Cardiac atrium fibroblast (primary cell): ENCODE measurements at places on chromosomes 5 and 9. TPM values are rescaled to one million over a fixed set of nuclear protein-coding genes. Genes with fewer than 3 reads are reported as not detected.

The PTGR1 gene
- 90.4 and 112 TPM in 2 replicates for total RNA-seq

The AQP7 gene
- total RNA-seq = not detected in 2 replicates

The INSL6 gene
- not detected in 2 replicates for total RNA-seq

The TSSK1B gene
- 0.97 TPM in 1 of 2 replicates, not detected in the other for total RNA-seq

The GLRA1 gene
- total RNA-seq = not detected in 2 replicates

The AUH gene
- total RNA-seq = 8.7 and 21.8 TPM in 2 replicates

The SLC4A9 gene
- not detected in 2 replicates for total RNA-seq

The CHSY3 gene
- total RNA-seq = 9.9 and 10.9 TPM in 2 replicates

The RAB24 gene
- 31.3 and 35.7 TPM in 2 replicates for total RNA-seq

The RMRP gene
- 11,420 and 19,025 TPM in 2 replicates for total RNA-seq

The TNIP1 gene
- 61.4 and 100.0 TPM in 2 replicates for total RNA-seq

The DNAI1 gene
- total RNA-seq = not detected in 2 replicates

The NIM1K gene
- 1.1 and 1.6 TPM in 2 replicates for total RNA-seq

The EIF4E1B gene
- not detected in 2 replicates for total RNA-seq

The CD72 gene
- total RNA-seq = 0.32 and 1.3 TPM in 2 replicates

The RARS1 gene
- 144 and 147 TPM in 2 replicates for total RNA-seq

The PDZD2 gene
- total RNA-seq = 1.8 and 2.3 TPM in 2 replicates

The MARCHF3 gene
- total RNA-seq = 9.0 and 29.5 TPM in 2 replicates

The GDF9 gene
- total RNA-seq = not detected in 2 replicates

The GKAP1 gene
- total RNA-seq = 0.65 and 1.3 TPM in 2 replicates

The RGS7BP gene
- 0.36 TPM in 1 of 2 replicates, not detected in the other for total RNA-seq

The GRIA1 gene
- 1.3 TPM in 1 of 2 replicates, not detected in the other for total RNA-seq

The CDC20B gene
- not detected in 2 replicates for total RNA-seq

The IFNA10 gene
- not detected in 2 replicates for total RNA-seq

The EPB41L4A gene
- total RNA-seq = 6.5 and 7.0 TPM in 2 replicates

The DMRTA1 gene
- total RNA-seq = not detected in 2 replicates

The OTP gene
- not detected in 2 replicates for total RNA-seq

The PCDHGA4 gene
- 4.7 and 6.3 TPM in 2 replicates for total RNA-seq

The RASGRF2 gene
- 0.18 and 1.3 TPM in 2 replicates for total RNA-seq

The TPPP gene
- 0.72 and 1.1 TPM in 2 replicates for total RNA-seq

The HTR4 gene
- total RNA-seq = not detected in 2 replicates

The PLK2 gene
- 512 and 565 TPM in 2 replicates for total RNA-seq
